Epithelial cell of umbilical artery (primary cell): ENCODE measurements at places on chromosomes 5 and 9. TPM values are rescaled to one million over a fixed set of nuclear protein-coding genes. Genes with fewer than 3 reads are reported as not detected.

FRMPD1 gene
- total RNA-seq = not detected in 2 replicates

PAEP gene
- not detected in 2 replicates for total RNA-seq

FREM1 gene
- under 0.01 TPM in 2 replicates for total RNA-seq

BTNL8 gene
- total RNA-seq = not detected in 2 replicates

ANKRD34B gene
- total RNA-seq = not detected in 2 replicates

FOXE1 gene
- not detected in 2 replicates for total RNA-seq

PCDHA12 gene
- total RNA-seq = not detected in 2 replicates

PCDHGA11 gene
- 5.3 and 5.8 TPM in 2 replicates for total RNA-seq

IFNA13 gene
- total RNA-seq = not detected in 2 replicates

DBH gene
- not detected in 2 replicates for total RNA-seq

DAB2IP gene
- 11.6 and 24.4 TPM in 2 replicates for total RNA-seq

RUSC2 gene
- total RNA-seq = 10.1 and 10.2 TPM in 2 replicates

PCDHA13 gene
- total RNA-seq = 0.15 TPM in 1 of 2 replicates, not detected in the other

ABLIM3 gene
- 4.5 and 8.8 TPM in 2 replicates for total RNA-seq

TRIM7 gene
- total RNA-seq = 14.3 and 14.6 TPM in 2 replicates

PFN3 gene
- not detected in 2 replicates for total RNA-seq

ANGPTL2 gene
- total RNA-seq = 8.4 and 14.7 TPM in 2 replicates

FGF1 gene
- not detected in 2 replicates for total RNA-seq

LHX3 gene
- total RNA-seq = not detected in 2 replicates

MYOZ3 gene
- total RNA-seq = under 0.01 and 0.61 TPM in 2 replicates

SSBP2 gene
- 4.1 and 4.5 TPM in 2 replicates for total RNA-seq

OR1J2 gene
- total RNA-seq = not detected in 2 replicates

IGIP gene
- total RNA-seq = 3.2 and 3.3 TPM in 2 replicates

NEUROG1 gene
- not detected in 2 replicates for total RNA-seq

PSD2 gene
- under 0.01 TPM in 1 of 2 replicates, not detected in the other for total RNA-seq

EIF4E1B gene
- not detected in 2 replicates for total RNA-seq

TAF11L5 gene
- not detected in 2 replicates for total RNA-seq

F2RL2 gene
- total RNA-seq = 0.65 and 2.3 TPM in 2 replicates

OR1Q1 gene
- not detected in 2 replicates for total RNA-seq

IFNK gene
- total RNA-seq = not detected in 2 replicates

CDX1 gene
- not detected in 2 replicates for total RNA-seq

ITGA2 gene
- 70.1 and 74.1 TPM in 2 replicates for total RNA-seq
